ENCODE measurements at places on chromosomes 3 and 15. TPM values are rescaled to one million over a fixed set of nuclear protein-coding genes. Genes with fewer than 3 reads are reported as not detected.

- DNase-seq, result no peak
These were observed 74.6 kb upstream of the PSMD6 start for GRCh38 chr3:64097920-64098319.

DNA sequence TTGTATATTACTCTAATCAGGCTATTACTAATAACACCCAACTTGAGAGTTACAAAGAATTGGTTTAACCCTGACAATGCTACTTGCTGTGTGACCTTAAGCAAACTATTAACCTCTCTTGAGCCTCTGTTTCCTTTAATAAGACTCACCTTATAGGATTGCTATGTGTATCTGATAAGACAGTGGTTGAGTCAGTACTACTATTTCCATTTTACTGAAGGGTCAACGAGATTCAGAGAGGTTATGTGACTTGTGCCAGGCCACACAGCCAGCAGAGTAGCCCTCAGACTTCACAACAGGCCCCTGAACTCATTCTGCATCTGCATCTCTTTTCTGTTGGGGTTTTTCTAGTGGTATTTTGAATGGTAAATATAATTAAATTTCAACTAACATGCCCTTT lies 420.1 kb downstream of the MAGI1 start:
- no peak for DNase-seq

GRCh38 chr15:31461911-31462480 lies 135.4 kb downstream of the KLF13 start:
- DNase-seq, result no peak

DNA sequence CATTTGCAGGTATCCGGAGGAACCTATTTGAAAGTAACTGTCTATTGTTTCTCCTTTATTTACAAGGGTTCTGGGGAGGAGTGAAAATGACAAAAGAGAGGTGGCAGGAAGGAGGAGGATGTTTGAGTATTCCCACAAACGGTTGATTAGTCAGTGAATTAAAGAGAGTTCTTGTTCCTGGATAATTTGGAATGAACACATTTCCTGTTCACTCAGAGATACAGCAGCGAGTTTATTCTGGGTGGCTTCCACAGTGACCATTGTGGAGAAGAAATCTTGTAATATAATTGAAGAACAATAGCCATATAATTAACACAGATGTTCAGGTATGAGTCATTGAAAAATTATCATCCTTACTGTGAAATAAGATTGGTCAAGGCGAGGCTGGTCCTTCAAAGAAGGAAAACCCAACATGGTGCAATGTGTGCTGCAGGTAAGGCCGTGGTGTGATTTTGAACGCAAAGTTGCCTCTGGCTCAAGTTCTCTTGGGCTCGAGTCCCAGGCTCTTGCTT lies 77.3 kb downstream of the NFKBIZ start:
- DNase-seq, result no peak

DNA sequence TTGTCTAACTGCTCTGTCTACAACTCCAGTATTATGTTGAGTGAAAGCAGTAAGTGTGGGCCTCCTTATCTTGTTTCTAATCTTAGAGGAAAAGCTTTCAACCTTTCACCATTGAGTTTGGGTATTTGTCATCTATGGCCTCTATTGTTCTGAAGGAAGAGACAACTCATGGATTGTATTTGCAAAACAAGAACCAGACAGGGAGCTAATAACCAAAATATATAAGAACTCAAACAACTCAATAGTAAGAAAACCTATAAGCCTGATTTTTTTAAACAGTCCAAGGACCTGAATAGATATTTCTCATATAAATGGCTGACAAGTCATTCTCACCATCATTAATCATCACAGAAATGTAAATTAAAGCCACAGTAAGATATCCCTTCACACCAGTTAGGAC lies 113.0 kb downstream of the TAFA4 start:
- DNase-seq, result no peak

DNA sequence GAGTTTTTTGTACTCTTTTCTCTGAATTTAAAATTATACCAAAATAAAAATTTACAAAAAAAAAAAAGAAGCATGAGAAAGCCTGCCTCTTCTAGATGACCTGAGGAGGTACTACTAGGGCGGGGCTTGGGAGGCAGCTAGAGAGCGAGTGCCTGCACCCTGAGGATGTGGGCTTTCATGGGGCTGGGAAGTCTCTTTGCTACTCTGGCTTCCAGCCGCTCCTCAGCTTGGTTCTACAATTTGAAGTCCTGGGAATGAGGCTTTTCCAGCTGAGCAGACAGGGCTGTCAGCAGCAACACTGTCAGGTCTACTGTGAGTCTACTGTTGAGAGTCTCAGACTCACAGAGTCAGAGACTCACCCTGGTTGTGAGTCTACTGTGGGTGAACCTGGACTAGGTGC lies 8.2 kb upstream of the PSTPIP1 start:
- no peak for DNase-seq

- no peak for DNase-seq
These were observed 270.6 kb upstream of the MEIS2 start for GRCh38 chr15:37370941-37371340.

DNA sequence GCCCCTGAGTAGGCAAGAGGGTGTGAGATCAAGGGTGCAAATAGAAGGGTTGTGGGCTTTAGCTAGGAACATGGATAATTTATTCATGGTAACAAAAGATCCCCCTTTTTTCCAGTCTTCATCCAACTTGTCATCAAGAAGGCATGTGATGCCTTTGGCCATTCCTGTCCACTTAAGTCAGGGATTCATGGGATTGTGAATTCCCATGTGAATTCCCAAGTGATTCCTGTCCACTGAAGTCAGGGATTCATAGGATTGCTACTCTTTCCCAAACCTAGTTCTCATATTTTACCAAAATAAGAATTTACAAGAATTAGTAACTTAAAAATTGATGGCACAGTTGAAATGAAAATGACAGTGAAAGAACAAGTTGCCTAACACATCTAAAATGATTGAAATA lies 40.8 kb downstream of the HMG20A start:
- DNase-seq, result no peak

DNA sequence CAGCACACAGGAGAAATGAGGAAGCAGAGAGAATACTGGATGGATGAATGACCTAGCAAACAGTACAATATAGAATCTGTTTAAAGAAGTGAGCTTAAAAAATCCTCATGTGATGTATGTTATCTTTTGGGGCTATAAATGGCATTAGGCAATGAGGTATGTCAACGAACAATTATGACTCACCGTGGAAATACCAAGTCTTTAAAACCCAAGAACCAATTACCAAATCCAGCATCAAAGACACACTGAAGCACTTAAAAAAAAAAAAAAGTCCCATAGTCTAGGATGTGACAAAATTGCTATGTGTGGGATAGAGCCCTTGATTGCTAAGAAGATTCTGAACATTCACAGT lies 36.3 kb upstream of the HERC1 start:
- no peak for DNase-seq

GRCh38 chr3:117602058-117602644 lies 892.6 kb downstream of the TUSC7 start:
- no peak for DNase-seq

DNA sequence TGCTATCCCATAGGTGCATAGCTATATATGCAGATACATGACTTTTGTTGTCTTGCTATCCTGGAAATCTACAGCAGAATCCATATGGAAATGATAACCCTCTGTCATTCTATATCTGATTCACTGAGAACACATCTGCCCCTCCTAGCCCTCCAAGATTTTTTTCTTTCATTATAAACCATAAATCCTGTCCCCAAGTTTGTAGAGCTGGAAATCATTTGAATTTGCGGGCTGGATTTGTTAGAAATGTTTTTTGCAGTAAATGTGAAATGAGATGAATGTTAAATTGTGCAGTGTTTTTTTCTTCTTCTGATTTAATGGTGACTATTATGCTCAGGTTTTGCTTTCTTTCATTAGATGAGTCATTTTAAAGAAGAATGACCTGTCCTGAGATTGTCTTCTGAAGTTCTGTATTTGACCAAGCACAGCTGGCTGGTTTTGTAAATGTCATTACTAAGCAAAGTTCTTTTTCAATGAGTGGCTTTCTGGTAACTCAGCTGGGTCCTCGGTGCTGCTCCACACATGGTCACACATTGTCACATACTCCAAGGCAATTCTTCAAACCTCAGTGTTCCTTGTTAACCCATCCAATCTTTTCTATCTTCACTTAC lies 25.3 kb upstream of the ABHD17C start:
- no peak for DNase-seq

DNA sequence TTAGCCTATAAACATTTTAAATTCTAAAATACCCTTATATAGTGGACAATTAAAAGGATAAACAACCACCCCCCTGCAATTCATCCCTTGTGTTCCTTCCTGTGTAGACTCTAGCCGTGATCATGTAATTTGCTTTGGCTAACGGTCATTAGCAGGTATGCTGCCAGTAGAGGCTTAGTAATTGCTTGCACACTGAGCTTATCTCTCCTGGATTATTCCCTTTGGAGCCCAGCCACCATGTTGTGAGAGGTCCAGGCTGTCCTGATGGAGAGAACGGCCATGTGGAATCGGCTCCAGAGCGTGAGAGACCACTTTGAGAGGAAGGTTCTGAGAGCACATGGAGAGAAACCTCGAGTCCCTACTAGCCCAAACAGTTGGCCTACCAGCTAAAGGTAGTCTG lies 11.0 kb upstream of the BNC1 start:
- DNase-seq, result no peak

GRCh38 chr15:50110285-50110684 lies 8.7 kb downstream of the ATP8B4 start:
- no peak for DNase-seq

DNA sequence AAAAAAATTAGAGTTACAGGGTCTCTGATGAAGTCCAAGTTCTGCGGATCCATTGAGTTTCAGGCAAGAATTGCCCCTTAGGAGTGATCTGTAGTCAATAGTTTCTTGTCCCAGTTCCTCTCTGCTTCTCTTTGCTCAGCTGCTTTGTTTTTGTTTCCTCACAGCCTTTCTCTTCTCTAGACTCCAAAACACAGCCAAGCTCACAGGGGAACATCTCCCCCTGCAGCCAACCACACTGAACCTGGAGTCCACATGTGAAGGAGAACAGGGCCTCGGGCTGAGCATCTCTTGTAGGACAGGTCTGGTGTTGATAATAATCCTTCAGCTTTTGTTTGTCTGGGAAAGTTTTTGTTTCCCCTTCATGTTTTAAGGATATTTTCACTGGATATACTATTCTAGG lies 202.6 kb upstream of the ATP10A start:
- DNase-seq, result no peak

DNA sequence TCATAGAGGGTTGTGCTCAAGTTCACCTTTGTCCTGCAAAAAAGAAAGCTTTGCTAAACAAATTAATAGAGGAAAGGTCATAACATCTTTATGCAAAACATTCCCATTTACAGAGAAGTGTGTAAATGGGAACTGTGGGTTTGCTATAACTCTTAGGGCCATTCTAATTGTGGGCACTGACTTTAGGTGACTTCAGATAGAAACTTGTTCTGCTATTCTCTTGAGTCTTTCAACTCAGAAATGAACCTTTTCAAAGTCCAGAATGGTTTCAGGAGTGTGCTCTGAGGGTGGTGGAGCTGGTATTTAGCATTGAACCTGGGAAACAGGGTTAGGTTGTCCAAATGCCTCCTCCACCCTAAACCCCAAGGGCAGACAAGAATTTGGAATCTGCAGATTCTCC lies 34.0 kb downstream of the SPTSSB start:
- no peak for DNase-seq

DNA sequence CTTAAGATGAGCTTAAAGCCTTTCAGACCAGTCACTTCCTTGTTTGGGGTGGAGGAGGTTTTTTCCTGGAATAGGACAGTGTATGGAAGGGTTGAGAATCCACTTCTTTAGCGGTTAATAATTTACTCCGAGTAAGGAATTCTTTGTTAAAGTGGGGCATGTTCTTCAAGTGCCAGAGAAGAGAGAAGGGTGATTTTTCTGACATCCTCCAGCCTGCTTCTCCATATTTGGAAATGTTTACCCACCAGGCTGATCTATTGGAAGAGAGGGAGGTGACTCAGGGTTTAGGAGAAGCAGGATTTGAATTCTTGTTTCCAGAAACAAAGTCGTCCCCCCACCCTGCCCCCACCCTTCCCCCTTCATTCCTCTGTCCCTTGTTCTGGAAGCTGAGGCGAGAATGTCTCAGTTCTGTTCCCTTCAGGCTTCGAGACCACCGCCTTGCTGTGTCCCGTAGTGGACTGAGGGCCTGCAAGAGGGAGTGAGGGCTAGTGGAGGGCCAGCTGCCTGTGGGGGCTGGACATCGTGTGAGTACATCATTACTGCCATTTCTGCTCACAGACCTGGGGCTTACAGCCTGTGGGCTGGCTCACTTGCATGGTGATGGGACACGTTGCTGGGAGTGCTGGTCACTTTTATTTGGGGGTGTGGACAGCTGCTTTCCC lies 58.5 kb downstream of the LPP start:
- no peak for DNase-seq

DNA sequence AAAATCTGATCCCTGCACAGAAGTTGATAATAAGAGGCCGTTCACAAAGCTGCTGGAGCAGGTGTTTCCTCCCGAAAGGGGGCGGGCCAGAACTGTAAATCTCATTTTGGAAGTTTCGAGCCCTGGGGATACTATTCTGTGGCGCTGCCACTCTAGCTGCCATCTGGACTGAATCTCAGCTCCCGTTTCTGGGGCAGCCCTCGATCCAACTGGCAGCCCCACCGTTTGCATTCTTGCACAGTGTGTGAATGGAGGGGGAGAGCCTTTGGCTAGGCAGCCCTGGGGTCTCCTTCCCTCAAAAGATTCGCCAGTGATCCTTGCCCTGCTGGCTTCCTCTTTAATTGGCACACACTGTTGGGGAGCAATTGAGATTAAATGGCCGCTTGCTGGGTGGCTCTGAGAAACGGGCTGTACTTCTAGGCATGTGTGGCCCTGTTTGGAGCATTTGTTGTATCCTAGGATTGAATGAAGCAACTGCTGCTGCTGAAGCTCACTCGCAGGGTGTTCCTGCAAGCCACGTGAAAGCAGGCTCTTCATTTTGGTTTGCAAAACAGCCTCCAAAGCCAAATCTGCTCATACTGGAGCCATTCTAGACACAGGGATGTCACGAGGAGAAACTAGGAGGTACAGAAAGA lies 57.2 kb upstream of the TOPAZ1 start:
- no peak for DNase-seq

The CLDN16 gene
- total RNA-seq, result 0.08 TPM

The DAPK2 gene
- 94.9 TPM for total RNA-seq

The DNAH12 gene
- 0.03 TPM for total RNA-seq

The MESP2 gene
- total RNA-seq, result 0.16 TPM

The ROPN1 gene
- total RNA-seq, result not detected

The NIT2 gene
- 37.9 TPM for total RNA-seq

The BLM gene
- total RNA-seq, result 14.9 TPM

The CIB1 gene
- 55.0 TPM for total RNA-seq

The SKOR1 gene
- 0.09 TPM for total RNA-seq

The GXYLT2 gene
- total RNA-seq, result 26.3 TPM

All from left cardiac atrium (tissue), 4 donors.